Caki2 (cell line): ENCODE measurements at places on chromosomes 3 and 15.

- DNase-seq = peak; percentile 70
These were observed 252.2 kb upstream of the TBL1XR1 start for GRCh38 chr3:177449360-177450006.

DNA sequence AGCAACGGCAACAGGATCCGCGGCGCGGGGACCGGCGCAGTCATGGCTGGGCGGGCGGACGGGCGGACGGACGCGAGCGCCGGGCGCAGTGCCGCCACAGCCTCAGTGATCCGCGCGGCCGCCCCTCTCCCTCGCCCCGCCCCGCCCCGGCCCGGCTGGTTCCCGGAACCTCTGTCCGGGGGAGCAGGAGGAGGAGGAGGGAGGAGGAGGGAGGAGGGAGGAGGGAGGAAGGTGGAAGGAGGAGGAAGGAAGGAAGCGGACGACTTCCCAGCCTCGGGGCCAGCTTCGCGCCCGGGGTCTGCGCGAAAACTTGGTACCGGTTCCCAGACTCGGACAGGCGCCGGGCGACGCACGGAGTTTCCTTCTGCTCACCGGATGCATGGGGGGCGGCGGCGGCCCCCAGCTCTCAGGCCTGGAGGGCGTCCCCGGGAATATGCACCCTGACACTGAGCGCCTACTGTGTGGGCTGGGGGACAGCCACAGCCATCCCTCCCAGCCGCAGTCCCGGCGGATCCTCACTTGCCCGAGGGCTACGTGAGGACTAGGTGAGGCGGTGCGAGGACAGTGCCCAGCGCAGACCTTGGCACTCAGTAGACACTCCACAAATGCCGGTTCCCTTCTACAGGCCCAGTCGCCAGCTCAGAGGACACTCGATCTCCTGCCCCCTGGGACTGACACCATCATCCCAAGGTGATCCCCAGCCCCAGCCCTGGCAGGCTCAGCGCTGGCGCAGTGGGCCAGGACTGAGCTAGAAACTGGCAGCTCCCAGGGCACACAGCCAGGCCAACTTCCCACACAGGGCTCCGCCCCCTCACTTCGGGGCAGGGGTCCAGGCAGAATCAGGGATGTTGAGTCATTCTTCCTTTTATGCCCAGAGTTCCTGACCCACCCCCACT lies at the start of gene SHISA5:
Gene SHISA5, minus strand, starts transcription at position 124 of the 896 bp plus-strand sequence. Its CDS starts 80 bp downstream, at position 44.
- DNase-seq = peak; percentile 12

DNA sequence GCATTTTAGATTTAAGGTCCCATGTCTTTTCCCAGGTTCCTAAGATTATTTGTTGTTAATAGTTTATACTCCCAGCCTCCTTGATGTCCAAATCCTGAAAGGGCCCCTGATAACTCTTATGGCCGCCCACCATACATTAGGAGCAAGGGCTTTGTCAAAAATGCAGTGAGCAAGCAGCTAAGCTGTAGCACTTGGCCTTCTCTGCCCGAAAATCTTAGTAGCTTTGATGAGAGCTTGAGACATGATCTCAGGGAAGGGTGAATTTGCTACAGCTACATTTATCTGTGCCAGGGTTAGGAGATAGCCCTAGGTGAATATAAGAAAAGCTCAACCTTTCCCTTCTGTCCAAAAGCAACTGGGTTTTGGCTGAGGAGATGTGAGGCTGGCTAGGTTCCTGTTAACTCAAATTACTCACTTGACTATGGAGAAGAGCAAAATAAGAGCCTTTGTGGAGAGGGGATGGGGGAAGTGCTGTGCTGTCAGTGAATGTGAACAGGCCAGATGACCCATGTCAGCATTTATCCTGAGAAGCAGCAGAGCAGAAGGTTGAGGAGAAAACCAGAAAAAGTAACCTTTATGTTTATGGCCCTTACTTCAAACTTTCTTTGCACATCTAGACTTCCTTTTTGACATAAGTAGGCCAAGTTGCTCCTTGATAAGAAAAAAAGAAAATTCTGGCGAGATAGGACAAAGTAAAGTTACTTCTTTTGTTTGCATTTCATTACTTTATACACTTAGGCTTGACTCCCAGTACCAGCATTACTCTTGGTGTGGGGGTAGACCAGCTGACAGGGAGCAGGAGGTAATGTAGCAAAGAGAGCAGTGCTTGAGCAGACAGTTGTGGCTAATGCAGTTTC lies 21.1 kb downstream of the MAPK6 start:
- no peak for DNase-seq

GRCh38 chr3:37319784-37320183 lies 145.4 kb upstream of the LRRFIP2 start:
- DNase-seq = no peak

- DNase-seq = no peak
These were observed 89.5 kb downstream of the ITPR1 start for GRCh38 chr3:4582624-4583023.

DNA sequence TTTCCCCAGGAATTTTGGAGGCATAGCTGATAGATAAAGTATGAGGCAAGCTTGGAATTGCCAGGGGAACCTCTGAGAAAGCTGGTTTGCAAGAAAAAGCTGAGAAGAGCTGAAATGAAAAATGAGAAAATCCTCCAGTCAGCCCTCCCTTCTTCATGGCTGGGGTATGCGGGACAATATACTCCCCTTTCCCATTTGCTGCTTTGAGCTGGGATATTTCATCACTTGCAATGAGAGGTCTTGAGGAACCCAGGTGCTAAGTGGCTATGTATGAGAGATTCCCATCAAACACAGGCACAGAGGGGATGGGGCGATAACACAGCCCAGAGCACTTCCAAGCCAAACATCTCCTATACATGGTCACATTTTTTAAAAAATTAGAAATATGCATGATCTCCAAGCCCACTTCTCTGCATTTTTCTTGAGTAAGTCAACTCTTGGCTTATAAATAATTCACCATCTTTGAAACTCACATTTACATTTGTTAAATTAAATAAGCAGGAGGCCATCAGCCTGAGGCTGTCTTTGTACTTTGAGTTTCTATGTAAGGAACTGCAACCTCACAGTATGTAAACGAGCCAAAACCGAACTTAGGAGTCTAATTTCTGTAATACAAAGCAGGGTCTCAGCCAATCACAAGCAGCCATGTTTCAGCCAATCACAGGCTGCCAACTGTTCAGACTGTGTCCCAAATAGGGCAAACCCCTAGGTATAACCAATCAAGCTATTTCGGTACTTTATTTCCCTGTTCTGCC lies 983.6 kb upstream of the NR2F2 start:
- no peak for DNase-seq

DNA sequence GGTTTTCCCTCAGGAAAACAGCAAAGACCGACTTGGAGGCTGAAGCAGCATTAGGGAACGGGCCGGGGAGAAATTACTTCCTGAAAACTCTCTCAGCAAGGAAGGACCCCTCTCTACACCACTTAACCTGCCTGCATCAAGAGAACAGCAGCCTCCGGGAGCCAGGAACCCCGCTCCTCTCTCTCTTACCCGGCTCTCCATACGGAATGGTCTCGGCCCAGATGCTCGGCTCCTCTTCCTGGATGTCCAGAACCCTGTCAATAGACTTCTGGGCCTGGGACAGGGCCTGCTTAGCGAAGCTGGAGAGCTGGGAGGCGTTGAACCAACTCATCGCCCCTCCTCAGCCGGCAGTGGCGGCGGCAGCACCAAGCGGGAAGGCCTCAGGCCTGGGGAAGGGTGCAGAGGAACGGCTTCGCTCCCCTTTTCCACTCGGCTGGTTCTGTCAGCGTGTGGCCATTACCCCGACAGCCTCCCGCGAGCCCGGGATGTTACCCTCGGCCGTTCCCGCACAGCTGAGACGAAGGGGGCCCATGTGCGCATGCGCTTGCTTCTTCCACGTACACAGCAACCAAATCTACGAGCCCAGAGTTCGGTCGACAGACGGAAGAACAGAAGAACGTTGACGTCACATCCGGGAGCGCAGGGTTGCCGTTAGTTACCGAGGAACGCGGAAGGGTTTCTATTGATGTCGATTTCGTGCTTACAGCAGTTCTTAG lies at the start of gene TMF1:
Gene TMF1, minus strand, starts transcription at position 578 of the 716 bp plus-strand sequence. Its CDS starts 247 bp downstream, at position 331.
- DNase-seq = peak; percentile 92

GRCh38 chr3:172869368-172869771 lies 118.8 kb downstream of the ECT2 start:
- no peak for DNase-seq

- DNase-seq = no peak
These were observed 108.0 kb downstream of the STAG1 start for GRCh38 chr3:136644212-136644611.

GRCh38 chr15:60854858-60855564 lies 374.1 kb downstream of the RORA start:
- no peak for DNase-seq

GRCh38 chr15:36529296-36530011 lies 50.0 kb upstream of the CDIN1 start:
- DNase-seq = no peak

GRCh38 chr3:149564079-149564478 lies 89.6 kb downstream of the TM4SF4 start:
- DNase-seq = no peak

- DNase-seq = no peak
These were observed 26.1 kb downstream of the TSC22D2 start for GRCh38 chr3:150434234-150434633.
